ENCODE measurements at places on chromosomes 2 and 18. TPM values are rescaled to one million over a fixed set of nuclear protein-coding genes. Genes with fewer than 3 reads are reported as not detected.

Gene MSGN1
- not detected for total RNA-seq

Gene POTEJ
- not detected for total RNA-seq

DNA sequence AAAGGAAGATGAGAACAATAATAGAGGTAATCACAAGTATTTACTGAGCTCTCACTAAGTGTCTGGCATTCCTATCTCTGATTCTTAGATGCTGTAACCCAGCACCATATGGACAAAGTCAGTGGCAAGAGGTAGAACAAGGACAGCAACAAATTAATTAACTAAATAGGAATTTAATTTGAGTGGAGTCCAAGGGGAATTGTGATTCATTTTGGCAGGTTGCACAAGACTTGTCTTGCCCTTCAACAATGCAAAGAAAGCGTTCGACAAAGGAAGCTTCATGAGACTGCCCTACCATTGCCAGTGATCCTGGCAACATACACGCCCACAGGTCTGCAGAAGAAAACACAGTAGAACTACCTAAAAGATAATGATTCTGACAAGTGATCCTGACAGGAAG is 221.6 kb downstream of the RBM43 start:
- no peak for DNase-seq

GRCh38 chr18:21105936-21106335 is 5.7 kb downstream of the ROCK1 start:
- DNase-seq = no peak

DNA sequence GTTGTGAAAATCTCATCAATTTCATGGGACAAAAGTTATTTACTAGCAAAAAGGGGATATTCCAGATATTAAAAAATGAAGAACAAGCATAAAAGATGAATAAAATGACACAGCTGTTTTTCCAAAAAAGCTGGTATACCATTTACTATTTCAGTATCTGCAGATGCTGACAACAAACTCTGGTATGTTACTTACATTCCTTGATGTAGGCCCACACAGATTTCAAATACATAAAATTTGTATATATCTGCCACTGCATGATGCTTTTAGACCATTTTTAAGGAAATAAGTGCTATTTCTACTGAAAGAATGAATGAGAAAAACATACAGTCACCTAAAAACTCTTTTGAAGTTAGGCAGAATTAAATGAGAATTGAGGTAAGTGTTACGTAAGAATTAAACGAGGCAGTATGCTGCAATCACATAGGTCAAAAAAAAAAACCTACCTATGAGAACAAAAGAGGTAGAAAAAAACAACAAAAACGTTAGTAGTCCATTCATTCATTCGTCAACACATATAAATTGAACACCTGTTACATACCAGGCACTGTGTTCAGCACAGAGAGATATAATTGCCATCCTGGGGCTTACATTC is 32.5 kb downstream of the ARL5A start:
- DNase-seq = no peak

DNA sequence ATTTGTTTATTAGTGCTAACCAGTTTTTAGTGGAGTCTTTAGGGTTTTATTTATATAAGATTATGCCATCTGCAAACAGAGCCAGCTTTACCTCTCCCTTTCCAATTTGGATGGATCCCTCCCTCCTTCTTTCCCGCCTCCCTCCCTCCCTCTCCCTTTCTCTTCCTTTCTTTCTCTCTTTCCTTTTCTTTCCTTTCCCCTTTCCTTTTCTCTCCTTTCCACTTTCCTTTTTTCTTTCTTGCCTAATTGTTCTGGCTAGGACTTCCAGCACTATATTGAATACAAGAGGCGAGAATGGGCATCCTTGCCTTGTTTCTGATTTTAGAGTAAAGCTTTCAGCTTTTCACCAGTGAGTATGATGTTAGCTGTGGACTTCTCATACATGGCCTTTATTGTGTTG is 24.1 kb downstream of the COLEC11 start:
- DNase-seq = no peak
